ENCODE measurements at places on chromosomes 12 and 14. TPM values are rescaled to one million over a fixed set of nuclear protein-coding genes. Genes with fewer than 3 reads are reported as not detected.
A peak's percentile ranks its signal among the peaks of the same experiment; 100 is the strongest.

Gene CEBPE
- not detected for total RNA-seq

DNA sequence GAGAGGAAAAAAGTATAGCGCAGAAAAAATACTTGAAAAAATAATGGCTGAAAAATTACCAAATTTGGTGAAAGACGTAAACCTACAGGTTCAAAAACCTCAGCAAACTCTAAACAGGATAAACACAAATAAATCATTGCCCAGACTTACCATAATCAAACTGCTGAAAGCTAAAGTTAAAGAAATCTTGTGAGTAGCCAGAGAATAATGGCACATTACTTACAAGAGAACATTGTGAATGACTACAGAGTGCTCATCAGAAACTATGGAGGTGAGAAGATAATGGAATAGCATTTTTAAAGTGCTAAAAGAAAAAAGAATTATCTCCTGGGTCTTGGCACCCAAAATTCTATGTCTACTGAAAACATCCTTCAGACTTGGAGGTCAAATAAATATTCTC, 36.0 kb downstream of the ATF1 start:
- no peak for DNase-seq

Gene ASCL1
- not detected for total RNA-seq

GRCh38 chr14:21160061-21160610, 4.3 kb upstream of the OR5AU1 start:
- no peak for DNase-seq

- no peak for DNase-seq
Measured at GRCh38 chr14:102248121-102248520, 56.8 kb downstream of the MOK start.

- DNase-seq: no peak
Measured at GRCh38 chr12:106022568-106023012, 116.2 kb downstream of the NUAK1 start.

Gene PDZRN4
- total RNA-seq: not detected

DNA sequence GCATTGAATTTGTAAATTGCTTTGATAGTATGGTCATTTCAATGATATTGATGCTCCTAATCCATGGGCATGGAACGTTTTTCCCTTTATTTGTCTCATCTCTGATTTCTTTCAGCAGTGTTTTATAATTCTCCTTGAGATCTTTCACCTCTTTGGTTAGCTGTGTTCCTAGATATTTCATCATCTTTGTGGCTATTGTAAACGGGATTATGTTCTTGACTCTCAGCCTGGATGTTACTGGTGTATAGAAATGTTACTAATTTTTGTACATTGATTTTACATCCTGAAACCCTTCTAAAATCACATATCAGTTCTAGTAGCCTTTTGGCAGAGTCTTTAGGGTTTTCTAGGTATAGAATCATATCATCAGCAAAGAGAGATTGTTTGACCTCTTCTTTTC, 52.6 kb downstream of the SYNE2 start:
- DNase-seq: no peak

DNA sequence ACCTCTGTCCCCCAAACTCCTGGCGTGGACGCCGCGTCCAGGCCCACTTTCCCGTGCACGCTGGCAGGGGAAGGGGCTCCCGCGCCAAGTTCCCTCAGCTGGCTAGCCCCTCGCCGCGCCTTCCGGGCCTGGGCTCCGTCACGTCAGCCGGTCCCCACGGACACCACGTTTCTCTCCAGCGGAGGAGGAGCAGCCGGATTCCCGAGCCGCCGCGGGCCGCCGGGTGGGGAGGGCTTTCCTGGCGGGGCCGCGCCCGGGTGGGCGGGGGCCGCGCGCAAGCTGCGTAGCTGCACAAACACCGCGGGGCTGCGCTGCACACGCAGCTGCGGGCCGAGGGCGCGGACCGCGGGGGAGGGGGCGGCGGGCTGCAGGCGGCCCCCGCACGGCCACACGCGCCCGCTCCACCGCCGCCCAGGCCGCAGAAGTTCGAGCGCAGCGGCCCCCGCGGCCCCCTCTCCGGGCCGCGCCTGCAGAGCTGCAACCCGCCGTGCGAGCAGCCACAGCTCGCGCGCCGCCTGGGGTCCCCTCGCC, 45.1 kb upstream of the PNMA1 start:
- DNase-seq: no peak

DNA sequence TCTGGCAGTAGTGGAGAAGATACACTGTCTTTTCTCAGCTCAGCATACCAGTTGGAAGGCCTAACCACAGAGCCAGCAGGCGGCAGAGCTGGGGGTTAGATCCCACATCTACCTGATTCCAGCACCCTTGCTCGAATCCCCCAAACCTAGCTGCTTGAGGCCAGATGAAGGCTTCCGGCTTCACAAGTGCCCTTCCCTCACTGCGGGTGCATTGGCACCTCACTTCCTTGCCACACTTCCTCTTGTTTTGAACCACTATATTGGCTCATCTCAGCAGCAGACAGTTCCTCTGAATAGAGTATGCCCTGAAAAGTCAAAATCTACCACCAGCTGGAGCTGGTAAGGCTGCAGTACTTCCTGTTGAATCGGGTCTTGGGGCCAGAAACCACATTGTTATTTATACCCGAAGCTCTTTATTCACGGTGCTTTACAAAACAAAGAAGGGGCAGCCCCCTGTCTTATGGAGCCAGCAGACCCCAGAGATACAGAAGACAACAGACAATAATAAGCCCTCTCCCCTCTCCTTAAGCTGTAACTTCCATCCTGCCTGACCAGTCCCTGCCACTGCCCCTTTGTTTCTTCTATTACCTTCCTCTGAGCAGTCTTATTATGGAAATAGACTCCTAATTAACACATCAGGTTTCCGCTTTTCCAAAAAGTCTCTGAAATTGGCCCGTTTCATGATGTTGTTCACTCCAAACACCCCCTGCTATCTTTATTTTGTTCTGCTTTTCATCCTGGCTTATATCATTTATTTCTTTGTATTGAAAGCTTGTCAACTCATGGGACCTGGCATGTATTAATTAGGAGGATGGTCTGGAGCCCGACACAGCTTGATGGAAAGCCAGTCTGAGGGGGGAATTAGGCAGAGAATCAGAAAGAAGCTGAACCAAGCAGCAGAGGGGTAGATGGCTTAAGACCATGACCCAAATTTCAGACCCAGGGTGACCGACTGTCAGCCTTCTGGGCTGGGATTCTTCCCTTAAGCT, 233.5 kb downstream of the EFCAB11 start:
- DNase-seq: no peak

DNA sequence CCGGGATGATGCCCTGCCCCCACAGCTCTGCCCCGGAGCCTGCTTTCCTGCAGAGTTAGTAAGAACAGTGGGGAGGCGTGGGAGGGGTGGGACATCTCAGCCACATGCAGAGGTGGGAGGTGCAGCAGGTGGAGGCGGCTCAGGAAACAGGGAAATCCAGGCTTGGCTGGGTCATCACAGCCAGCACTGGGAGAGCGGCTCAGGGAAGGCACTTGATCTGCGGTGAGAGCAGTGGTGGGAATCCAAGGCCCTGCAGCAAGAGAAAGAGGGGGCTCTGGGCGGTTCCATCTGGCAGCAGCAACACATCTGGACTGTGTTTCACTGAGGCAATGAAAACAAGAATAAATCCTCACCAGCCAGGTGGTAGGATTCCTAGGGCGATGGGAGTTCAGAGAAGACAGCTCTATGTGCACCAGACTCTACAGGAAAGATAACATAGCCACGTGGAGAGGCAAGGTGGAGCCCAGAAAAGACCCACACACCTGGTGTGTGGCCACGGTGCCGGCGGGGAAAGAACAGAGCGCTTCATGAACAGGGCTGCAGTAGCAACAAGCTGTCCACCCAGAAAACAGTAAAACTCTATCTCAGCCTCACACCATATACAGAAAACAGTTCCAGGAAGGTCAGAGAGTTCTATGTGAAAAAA, 57.6 kb downstream of the CCDC85C start:
- DNase-seq: no peak

DNA sequence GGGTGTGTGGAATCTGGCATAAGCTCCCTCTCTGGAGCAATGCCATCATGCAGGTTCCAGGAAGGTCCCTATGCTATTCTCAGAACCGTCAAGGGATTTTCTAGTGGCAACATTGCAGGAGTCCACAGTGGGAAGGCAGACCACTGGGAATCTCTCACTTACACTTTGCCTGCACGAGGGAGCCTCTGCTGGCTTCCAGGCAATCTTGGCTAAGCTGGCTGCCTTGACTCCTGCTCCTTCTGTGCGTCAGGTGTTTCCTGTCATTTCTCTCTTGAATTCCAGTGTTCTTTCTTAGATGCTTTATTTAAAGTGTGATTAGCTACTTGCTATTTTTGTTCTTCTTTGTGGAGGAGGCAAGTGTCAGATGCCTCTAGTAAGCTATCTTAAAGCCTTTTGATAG, 414.0 kb upstream of the ATP2B1 start:
- DNase-seq: no peak

DNA sequence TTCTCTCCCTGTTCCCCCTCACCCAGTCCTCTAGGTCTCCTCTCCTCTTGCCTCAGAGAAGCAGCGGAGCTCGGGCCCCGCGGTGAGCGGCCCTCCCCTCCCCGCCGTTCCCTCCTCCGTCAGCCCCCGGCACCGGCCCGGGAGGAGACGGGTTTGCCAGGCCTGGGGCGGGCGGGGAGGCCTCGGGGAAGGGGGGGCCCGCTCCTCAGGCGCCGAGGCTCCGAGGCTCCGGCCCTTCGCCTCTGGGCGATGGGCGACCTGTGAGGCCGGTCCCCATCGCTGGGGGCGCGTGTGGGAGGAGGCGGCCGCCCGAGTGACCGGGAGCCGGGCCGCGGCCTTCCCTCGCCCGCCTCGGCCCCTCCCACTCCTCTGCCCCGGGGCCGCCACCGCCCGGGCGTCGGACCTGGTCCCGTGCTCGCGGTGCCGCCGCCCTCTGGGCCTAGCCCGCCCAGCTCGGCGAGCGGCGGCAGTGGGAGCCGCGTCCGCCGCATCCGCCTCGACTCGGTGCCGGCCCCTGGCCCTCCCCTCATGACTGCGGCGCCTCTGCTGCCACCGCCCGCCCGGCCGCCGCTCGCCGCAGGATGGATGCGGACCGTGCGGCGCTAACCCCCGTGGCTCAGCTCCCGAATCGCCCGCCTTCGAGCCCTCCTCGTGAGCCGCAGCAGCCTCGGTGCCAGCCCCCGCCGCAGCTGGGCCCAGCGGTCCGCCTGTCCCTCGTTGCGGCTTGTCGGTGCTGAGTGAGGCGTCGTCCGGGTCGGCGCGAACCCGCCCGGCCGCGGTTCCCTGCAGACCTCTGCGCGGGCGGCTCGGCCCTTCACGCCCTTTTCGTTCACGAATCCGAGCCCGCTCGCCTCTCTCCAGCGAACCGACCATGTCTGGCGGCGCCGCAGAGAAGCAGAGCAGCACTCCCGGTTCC, 574 bp downstream of the WNK1 start:
- DNase-seq: no peak

DNA sequence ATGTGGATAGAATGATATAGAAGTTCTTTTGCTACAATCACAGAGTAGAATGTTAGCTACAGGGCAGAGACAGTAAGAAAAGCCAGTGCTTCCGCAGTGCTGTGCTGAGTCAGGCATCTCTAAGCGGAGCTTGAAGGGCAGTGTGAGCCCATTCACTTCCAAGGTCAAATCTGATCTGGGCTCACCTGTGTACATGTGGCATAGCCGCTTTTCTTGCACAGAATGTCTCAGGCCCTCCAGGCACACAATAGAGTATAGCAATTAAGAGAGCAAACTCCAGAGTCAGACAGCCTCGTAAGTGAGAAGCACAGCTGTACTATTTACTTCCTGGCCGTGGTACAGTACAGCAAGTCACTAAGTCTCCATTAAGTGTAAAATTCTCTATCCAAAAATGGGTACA, 26.8 kb downstream of the CORO1C start:
- no peak for DNase-seq

Gene DNAI7
- not detected for total RNA-seq

GRCh38 chr14:50551877-50552276, 8.1 kb upstream of the ATL1 start:
- no peak for DNase-seq

DNA sequence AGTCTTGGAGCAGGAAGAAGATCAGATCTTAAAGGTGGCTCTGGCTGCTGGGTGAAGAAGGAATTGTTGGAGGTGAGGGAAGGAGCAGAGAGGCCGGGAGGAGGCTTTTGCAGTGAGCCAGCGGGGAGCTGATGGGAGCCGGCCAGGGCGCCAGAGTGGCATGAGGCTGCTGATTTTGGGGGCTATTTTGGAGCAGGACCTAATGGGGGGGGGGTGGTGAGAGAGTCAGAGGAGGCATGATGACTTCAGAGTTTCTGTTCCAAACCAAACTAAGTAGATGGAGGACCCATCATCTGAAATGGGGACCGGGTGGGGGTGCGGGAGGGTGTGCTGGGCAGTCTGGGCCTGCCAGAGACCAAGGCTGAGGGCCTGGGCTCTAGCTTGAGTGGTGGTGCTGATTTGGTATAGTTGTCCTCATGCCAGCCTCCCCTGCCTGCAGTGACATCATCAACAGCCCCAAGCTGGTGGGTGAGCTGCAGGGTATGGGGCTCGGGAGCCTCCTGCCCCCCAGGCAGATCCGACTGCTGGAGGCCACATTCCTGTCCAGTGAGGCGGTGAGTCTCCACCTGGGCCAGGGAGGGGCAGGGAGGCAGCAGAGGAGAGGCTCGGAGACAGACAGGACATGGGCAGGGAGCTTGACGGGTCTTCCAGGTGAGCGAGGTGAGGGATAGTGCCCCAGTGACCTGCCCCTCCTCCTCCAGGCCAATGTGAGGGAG, 6.2 kb downstream of the TNFAIP2 start:
- DNase-seq: no peak

- no peak for DNase-seq
Measured at GRCh38 chr12:119946213-119946612, 42.8 kb upstream of the BICDL1 start.

Gene CHGA
- total RNA-seq: not detected

Gene RD3L
- total RNA-seq: not detected

GRCh38 chr12:124921200-124922031, 7.0 kb upstream of the UBC start:
- peak; percentile 91 for DNase-seq

Gene FKBP3
- 82.0 TPM for total RNA-seq

Gene GTF2A1
- 39.6 TPM for total RNA-seq

DNA sequence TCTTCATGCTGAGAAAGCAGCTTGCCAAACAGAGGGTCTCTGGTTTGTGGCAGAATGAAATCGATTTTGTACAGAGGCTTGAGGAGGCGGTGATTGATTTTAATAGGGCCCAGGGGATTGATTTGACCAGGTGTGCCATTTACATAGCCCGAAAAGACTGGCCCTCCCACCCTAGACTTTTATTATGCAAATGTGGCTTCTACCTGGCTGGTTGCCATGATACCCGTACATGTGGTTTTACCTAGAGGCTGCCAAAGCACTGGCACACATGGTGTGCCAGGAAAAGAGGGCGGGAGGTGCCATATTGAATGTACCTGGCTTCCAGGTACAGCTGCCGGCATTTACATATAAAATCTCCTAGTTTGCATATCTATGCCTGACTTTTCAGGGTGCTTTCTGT, 18.0 kb upstream of the GUCY2C start:
- DNase-seq: no peak

- peak; percentile 43 for DNase-seq
Measured at GRCh38 chr12:75854681-75855309, 176.8 kb downstream of the PHLDA1 start.

Gene TMEM121
- total RNA-seq: 3.0 TPM

DNA sequence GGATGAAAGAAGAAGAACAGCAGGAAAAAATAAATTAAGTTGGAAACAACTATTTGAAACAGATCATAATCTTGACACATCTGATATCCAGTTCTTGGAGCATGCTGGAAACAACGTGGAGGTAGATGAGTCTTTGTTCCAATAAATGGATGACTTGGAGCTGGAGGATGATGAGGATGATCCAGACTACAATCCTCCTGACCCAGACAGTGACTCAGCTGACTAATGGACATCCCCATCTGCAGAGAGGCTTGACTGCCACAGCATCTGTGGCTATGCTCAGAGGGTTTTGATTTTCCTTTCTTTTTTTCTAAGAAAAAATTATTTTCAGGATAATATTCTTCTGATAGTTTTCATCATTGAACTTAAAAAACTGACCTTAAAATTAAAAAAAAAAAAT, 6.2 kb upstream of the ZDHHC17 start:
- DNase-seq: peak; percentile 16

Data from HFFc6 (cell line).